ENCODE measurements at places on chromosomes 6 and 20. TPM values are rescaled to one million over a fixed set of nuclear protein-coding genes. Genes with fewer than 3 reads are reported as not detected.

TCP11 gene
- total RNA-seq = 0.41 TPM

POM121L2 gene
- not detected for total RNA-seq

NUS1 gene
- 18.9 TPM for total RNA-seq

ADGRF4 gene
- total RNA-seq = 0.10 TPM

TUBB2B gene
- 29.7 TPM for total RNA-seq

ZBP1 gene
- total RNA-seq = not detected

CST7 gene
- total RNA-seq = not detected

PARD6B gene
- 1.1 TPM for total RNA-seq

GRCh38 chr6:38152620-38153019, 333.1 kb downstream of the ZFAND3 start:
- DNase-seq = no peak

DNA sequence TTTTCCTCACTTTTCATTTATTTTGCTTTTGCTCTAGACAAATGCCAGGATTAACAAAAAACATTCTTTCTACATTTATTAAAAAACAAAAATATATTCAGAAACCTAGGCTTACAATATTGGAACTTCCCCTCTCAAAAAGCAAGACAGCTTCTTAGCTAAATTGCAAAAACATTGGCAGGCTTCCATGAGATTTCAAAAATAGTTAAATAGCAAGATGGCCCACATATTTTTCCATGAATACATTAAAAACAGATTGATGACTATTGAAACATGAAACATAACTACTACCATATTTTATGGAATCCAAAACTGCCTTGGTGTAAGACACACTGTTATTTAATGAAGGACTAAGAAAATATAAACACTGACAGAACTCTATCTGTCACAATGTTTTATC, 92.0 kb downstream of the LY86 start:
- no peak for DNase-seq

- no peak for DNase-seq
Measured at GRCh38 chr20:44181611-44182010, 5.4 kb downstream of the JPH2 start.

- no peak for DNase-seq
Measured at GRCh38 chr20:44752099-44752931, 6.7 kb downstream of the KCNK15 start.

GRCh38 chr6:16851044-16851540, 89.8 kb upstream of the ATXN1 start:
- no peak for DNase-seq

GRCh38 chr6:44260451-44261297, 3.3 kb upstream of the SLC35B2 start:
- no peak for DNase-seq

- peak; percentile 96 for DNase-seq
Measured at GRCh38 chr6:43174263-43175112, 3.4 kb downstream of the SRF start.

- peak; percentile 48 for DNase-seq
Measured at GRCh38 chr20:20664795-20665589, 47.5 kb downstream of the RALGAPA2 start.

GRCh38 chr6:127816643-127817042, 84.2 kb downstream of the THEMIS start:
- no peak for DNase-seq

- no peak for DNase-seq
Measured at GRCh38 chr20:13205425-13205824, 15.6 kb upstream of the ISM1 start.

- DNase-seq = peak; percentile 10
Measured at GRCh38 chr6:1396952-1397868, 7.8 kb downstream of the FOXF2 start.

DNA sequence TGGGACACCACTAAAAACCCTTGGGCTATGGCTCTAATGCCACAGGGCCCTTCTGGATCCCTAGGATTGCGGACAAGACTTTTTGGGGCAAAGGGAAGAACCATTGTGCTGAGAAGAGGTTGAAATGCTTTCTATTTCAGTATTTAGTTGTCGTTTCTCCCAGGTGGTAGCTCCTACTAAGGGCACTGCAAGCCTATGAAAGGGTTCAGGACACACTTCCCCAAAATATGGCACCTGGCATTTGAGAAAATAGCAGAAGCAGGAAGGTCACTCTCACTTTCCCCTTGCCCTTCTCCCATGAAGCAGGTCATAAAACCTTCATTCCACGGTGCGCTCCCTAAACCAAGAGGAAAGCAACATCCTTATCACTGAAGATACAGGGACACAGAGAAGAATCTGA, 125.4 kb upstream of the GPR6 start:
- no peak for DNase-seq

DNA sequence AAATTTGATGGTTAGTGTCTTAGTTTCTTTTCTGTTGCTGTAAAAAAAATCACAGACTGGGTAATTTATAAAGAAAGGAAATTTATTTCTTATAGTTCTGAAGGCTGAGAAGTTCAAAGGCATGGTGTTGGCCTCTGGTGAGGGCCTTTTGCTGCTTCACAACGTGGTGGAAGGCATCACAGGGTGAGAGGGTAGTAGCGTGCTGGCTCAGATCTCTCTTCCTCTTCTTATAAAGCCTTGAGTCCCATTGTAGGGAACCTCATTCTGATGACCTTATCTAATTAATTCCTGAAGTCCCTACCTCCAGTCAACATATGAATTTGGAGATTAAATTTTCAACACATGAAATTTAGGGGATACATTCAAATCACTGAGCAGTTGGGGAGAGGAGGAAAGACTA, 62.0 kb downstream of the ARID1B start:
- no peak for DNase-seq

GRCh38 chr6:72260489-72260888, 361.4 kb upstream of the KCNQ5 start:
- DNase-seq = no peak

DNA sequence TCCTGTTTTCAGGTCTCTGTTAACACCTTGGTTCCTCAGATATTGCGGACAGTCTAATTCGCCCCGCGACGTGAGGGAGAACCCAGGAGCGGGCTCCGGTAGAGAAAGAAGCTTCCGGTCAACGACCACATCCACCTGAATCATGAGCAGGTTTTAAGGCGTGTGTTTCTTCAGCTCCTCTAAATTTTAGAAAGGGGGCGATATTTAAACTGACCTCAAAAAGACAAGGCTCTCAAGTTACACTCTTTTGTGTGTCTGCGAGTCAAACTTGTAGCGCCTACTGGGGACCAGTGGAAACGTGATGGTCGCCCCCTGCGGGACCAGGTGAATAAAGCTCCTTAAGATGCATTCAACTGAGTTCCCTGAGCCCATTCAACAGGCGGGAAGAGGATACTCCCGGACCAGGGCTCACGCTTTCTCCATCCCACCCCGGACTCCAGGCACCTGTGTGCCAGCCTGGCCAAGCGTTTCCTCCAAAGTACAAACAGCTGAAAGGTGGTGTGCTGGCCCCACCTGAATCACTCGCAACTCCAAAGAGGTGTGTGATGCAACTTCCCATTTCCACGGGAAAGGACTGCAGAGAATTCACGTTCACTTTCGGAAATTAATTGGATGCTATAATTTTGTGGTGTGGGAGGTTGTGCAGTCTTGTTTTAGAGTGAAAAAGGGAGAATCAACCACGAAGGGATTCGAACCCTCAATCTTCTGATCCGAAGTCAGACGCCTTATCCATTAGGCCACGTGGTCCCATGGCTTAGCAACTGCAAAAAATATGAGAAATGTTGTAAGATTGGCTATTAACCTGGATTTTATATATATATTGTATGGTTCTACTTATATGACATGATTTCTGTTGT, 17.0 kb downstream of the GPX5 start:
- peak; percentile 55 for DNase-seq

- no peak for DNase-seq
Measured at GRCh38 chr6:110075406-110075805, 97.3 kb downstream of the GPR6 start.

DNA sequence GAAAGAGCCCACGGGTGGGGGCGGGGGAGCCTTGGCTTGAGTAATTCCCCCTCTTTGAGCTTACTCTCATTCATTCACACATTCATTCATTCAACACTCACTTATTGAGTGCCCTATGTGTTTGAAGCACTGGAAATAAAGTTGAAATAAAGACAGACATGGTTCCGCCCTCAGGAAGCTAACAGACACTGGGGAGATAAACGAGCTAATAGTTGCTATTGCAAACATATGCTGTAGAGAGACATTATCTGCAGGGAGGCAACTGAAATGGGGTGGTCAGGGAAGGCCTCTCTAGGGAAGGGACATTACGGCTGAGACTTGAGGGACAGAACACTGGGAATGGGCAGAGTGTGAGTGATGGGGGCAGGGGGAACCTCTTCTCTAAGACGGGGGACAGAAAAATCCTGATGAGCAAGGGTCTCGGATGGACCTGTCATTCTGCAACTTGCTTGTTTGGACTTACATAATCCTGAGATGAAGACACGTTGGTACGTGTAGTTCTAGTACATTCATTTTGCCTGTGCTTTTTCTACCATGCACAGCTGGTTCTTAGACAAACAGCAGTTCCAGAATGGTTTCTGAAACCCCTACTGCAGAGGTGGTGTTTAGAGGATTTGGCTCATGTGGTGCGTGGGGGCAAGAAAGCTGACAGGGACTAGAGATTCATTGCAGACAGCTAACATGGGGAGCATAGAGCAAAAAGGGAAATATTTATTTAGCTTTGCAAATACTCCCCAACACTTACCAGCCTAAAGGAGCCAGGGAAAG, 71.1 kb upstream of the BLCAP start:
- no peak for DNase-seq

DNA sequence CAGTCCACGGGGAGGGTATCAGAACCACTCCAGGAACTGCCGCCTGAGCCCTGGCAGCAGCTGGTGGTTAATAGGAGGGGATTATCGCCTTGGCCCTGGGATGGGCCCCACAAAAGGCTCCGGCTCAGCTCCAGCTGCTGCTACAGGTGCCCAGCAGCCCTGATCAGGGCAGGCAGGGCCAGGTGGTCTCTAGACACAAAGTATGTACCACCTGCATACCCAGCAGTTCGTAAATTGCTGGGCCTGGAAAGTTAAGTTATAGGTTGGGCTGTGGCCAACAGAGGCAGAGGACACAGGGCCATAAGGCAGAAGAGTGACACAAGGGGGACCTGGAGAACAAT, 35.1 kb downstream of the RRBP1 start:
- no peak for DNase-seq

DNA sequence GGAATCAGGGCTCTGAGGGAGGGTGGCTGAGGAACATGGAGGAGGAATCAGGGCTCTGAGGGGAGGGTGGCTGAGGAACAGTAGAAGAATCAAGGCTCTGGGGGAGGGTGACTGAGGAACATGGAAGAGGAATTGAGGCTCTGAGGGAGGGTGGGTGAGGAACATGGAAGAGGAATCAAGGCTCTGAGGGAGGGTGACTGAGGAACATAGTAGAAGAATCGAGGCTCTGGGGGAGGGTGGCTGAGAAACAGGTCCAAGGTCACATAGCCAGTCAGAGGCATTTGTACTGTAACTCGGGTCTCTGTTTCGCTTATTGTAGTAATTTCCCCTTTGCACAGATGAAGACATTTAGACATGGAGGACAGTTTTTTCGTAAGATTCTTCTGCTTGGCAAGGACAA, 164.8 kb downstream of the SOBP start:
- no peak for DNase-seq

Data from glomerular endothelial cell (primary cell).